ENCODE measurements at places on chromosomes 1 and 21.

DNA sequence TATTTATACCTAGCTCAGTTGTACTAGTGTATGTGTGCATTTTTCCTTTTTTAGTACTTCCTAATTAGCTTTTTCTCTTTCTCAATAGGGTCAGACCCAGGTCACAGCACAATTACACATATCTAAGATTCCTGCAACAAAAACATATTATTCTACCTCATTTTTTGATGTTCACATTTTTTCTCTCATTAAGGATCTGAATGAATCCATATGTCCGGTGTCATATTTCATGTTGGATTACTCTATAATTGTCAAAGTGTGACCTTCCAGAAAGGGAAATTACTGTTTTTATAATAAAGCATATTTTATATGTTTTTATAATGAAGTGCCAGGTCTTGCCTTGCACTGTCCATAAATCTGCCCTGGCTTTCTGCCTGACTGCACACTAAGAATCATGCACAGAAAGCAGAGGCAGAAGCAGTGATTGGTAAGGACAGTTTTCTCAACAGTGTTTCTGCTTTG, 143.7 kb downstream of the KCNT2 start:
- no peak for DNase-seq

- no peak for DNase-seq
Observed at GRCh38 chr1:25642574-25643108, 26.1 kb downstream of the MAN1C1 start.

GRCh38 chr1:31689854-31690253, 14.0 kb downstream of the COL16A1 start:
- DNase-seq, result no peak

- DNase-seq, result no peak
Observed at GRCh38 chr1:177798614-177799013, 171.2 kb downstream of the SEC16B start.

DNA sequence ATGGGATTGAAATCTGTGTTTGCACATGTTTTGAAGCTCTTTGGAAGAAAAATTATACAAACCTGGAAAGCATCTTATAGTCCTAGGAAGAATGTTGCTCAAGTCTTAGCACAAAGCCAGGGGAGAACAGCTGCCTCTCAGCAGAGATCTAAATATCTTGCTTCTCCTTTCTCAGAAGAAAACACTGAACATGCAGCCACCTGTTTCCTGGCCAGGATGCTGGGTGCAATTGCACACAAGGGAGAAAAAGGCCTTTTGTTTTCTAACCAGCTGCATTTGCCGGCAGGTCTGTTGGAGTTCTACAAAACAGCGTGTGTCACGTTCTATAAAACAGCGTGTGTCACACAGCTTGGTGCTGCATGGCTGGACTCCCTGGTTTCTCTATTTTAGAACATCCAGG, 259.6 kb upstream of the PLD5 start:
- no peak for DNase-seq
